ENCODE measurements at places on chromosomes 6 and 20.

DNA sequence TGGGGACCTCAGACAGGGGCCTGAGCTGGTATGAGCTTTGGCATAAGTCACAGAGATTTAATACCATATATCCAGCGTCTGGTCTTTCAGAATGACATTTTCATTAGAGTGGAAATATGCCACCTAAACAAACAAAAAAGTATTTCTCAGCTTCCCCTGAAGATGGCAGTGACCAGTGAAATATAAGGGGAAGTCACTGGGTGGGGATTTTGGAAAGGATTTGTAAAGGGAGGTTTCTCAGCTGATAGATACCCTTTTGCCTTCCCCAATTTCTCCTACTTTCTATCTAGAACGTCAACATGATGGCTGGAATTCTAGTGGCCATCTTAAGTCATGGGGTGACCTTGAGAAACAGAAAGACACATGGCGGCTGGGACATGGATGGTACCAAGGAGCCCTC lies 137.7 kb upstream of the LRFN2 start:
- no peak for DNase-seq

GRCh38 chr6:136318676-136319075 lies 29.0 kb upstream of the BCLAF1 start:
- peak; percentile 50 for DNase-seq

- DNase-seq = no peak
Measured at GRCh38 chr20:51803148-51803854, 980 bp upstream of the SALL4 start.

GRCh38 chr20:57879779-57880570 lies 170.2 kb upstream of the PMEPA1 start:
- DNase-seq = peak; percentile 89

DNA sequence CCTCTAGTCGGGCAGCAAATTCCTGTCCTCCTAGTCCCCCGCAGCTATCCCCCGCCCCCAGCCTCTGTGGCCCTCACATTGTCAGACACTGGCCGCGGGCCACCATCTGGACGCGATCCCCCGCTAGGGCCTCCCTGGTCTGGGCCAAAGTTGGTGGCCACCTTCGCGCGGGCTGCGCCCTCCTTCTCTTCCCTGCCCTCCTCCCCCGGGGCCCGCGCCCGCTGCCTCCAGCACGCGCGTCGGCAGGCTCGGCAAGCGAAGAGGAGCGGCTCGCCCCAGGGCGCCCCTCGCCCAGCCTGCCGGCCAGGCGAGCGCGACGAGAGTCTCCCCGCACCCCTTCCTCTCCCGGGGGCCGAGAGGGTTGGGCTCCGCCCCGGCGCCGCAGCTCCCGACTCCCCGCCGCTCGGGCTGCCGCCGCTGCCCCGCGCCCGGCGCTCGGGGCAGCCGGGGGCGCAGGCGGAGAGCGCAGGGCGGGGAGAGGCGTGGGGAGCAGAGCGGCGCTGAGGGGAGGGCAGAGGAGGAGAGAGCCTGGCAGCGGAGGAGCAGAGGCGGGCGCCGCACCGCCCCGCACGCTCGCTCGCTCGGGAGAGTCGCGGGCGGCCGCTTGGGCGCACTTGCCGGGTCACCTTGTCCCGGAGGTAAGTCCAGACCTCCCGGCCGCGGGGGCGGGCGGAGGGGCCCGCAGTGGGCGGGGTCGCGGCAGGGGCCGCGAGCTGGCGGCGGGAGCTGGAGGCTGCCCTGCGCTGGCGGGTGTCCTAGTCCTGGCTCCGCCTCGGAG lies at the start of gene SYNDIG1:
TSS of gene SYNDIG1 (plus strand) at position 514 of the 778 bp plus-strand sequence. CDS start 73,469 bp downstream, outside the sequence.
- DNase-seq = peak; percentile 22
